ENCODE measurements at places on chromosomes 3 and 15.

- DNase-seq: no peak
Measured at GRCh38 chr3:147030274-147030673, 376.1 kb downstream of the ZIC4 start.

DNA sequence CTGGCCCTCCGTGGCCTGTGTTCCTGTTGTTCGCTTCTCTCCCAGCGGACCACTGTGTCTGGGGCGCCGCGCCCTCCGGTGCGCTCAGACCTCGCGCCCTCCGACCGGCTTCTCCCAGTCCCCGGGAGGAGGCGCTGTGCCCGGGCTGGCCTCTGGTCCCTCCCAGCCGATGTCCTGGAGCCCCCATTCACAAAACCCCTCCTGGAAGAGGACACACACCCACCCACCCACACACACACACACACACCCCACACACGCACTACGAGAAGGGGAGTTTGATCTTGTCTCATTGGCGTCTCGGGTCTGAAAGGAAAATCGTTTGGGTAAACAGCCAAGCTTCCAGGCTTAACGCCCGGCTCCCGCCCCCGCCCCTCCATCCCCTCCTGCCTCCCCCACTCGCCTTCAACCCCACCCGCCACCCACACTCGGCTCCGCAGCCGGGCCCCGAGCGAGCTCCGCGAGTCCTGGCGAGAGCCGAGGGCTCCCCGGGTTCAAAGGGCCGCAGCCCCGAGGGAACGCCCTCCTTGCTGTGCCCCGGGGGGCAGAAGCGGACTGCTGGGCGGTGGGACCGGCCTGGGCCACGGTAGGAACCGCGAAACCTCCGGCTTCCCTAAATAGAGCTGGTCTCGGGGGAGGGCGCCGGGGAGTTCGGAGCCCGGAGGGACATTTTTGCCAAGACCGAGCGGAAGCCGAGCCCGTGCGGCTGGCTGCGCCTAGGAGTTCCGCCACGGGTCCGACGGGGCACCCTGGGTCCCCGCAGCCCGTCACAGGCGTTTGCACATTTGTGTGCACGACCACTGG lies 23.6 kb downstream of the NR2F2 start:
- DNase-seq: no peak

DNA sequence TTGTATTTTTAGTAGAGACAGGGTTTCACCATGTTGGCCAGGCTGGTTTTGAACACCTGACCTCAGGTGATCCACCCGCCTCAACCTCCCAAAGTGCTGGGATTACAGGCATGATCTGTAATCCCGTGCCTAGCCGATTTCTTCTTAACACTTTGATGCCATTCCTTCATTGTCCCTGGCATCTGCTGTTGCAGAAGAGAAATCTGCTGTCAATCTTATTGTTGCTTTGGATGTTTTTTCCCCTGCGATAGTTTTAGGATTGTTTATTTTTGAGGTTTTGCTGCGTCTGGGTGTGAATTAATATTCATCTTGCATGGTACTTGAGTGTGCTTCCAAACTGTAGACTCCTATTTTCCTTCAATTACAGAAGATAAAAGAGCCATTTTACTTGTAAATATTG lies 99.4 kb upstream of the ADAMTSL3 start:
- no peak for DNase-seq

DNA sequence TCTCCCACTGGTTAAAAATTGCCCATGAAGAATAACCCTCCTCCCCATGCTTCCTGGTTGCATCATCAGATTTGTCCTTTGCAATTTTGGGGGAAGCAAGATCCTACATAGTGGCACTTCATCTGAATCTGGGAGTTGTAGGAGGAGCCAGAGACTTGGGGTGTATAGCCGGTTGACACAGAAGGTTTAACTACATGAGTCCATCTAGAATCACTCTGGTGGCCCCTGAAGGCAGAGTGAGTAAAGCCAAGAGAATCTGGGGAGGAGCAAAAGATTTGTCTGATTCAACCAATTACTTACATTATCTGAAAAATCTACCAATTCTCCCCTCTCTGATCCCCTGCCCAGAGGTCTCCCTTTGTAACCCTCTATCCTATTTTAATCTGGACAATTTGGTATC lies 50.1 kb downstream of the SYN2 start:
- no peak for DNase-seq

- no peak for DNase-seq
Measured at GRCh38 chr3:183984127-183984740, 33.5 kb downstream of the ABCC5 start.

DNA sequence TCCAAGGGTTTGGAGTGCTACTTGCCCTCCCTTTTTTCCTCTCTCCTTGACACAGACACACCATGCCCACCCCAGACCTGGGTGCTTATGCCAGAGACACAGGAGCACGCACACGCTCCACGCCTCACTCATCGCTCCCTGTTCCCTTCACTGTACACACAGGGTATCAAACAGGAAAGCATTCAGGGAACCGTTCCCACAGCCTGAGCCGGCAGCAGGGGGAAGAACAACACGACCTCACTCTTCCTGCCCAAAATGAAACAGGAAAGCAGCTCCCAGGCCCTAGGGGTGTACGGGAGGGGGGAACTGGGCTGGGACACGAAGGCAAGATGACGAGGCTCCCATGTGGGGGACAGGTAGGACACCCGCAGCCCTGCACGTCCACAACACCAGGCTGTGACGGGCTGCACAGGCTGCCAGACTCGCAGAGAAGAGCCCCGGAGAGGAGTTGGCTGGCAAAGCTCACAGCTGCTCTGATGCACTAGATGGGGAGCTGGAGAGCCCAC lies 11.2 kb downstream of the DLL4 start:
- DNase-seq: no peak

DNA sequence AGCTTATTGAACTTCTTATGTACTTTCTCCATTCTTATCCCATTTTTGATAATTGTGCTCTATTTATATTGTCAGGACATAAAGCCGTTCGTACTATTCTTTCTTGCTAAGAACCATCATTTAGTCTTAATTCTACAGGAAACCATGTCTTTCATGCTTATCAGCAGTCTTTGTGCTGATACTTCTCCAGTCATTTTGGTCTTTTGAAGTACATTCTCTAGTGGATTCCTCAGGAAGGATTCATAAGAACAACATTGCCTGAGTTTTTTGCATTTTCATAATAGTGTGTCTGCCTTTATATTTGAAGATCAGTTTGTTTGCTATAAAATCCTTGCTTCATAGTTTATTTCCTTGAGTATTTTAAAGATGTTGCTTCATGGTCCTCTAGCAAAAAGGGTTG lies 126.6 kb upstream of the NEO1 start:
- no peak for DNase-seq

GRCh38 chr3:108117241-108117775 lies 26.5 kb upstream of the CD47 start:
- no peak for DNase-seq

- no peak for DNase-seq
Measured at GRCh38 chr3:7843441-7843840, 658.2 kb upstream of the LMCD1 start.

- DNase-seq: no peak
Measured at GRCh38 chr15:36358523-36358922, 220.9 kb upstream of the CDIN1 start.

All from SK-N-MC (cell line).